ENCODE measurements at places on chromosomes 1 and 21.
A peak's percentile ranks its signal among the peaks of the same experiment; 100 is the strongest.

DNA sequence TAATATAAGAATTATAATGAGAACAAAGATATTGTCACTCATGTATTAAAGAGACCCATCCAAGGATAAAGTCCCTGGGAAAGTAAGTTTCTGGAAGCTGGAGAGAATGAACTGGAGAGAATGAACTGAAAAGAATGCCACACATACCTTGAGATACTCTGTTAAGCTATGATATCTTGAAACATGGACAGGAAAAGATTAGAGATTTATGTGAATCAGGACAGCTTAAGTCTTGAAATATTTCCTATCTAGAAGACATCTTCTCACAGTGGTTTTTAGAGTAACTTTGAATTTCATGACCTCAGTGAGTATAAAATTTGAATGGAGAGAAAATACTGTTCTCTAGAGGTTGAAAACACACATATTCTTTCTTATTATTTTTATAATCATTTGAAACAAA is 201.3 kb upstream of the HMCN1 start:
- DNase-seq, result no peak

GRCh38 chr21:45262616-45263015 is 25.1 kb downstream of the POFUT2 start:
- DNase-seq, result no peak

- DNase-seq, result no peak
Observed at GRCh38 chr1:84775535-84775920, 85.3 kb upstream of the SSX2IP start.

- DNase-seq, result no peak
Observed at GRCh38 chr21:15840406-15840805, 110.6 kb downstream of the USP25 start.

DNA sequence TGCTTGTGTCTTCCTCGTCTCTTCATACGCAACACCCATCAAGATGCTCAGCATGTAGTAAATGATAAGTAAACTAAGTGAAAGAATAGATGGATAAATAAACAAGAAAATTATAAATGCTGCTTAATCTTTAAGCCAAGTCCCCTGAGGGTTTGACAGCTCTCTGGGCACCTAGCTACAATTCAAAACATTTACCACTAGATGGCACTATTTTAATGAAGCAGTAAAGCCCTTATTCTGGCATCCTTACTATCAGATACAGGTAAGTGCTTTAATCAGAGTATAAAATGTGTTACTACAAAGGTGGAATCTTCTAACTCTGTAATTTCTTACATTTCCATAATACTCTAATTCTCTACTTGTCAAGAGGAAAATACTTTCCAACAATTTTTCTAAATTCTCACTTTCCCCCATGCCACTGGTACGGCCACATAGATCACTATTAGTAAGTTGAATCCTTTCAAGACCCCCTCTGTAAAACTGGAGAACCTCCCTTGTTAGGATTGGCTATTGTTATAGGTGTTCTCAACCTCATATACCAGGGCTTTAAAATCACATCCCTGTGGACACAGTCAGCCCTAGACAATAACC is 137.8 kb downstream of the BARHL2 start:
- no peak for DNase-seq

GRCh38 chr1:80825067-80825466 is 975.7 kb upstream of the ADGRL2 start:
- DNase-seq, result no peak

- no peak for DNase-seq
Observed at GRCh38 chr1:245984390-245985155, 522.5 kb downstream of the SMYD3 start.

DNA sequence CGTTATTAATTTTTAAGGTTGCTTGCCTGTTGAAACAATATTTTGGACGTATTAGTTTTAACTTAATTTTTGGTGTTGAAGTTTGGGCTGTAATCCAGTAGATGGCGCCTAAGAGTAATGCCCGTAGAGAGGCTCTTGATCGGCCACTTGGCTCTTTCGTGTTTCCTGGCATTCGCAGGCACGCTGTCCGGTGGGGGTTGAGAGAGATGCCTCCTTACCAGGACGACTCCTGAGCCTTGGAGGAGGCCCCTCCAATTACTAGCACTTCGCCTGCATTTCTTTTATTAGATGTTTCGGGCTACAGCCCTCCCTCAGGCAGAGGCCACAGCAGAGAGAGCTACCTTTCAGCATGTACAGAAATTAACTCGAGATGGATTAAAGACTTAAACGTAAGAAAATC is 12.0 kb downstream of the OR2M4 start:
- DNase-seq, result peak; percentile 62

DNA sequence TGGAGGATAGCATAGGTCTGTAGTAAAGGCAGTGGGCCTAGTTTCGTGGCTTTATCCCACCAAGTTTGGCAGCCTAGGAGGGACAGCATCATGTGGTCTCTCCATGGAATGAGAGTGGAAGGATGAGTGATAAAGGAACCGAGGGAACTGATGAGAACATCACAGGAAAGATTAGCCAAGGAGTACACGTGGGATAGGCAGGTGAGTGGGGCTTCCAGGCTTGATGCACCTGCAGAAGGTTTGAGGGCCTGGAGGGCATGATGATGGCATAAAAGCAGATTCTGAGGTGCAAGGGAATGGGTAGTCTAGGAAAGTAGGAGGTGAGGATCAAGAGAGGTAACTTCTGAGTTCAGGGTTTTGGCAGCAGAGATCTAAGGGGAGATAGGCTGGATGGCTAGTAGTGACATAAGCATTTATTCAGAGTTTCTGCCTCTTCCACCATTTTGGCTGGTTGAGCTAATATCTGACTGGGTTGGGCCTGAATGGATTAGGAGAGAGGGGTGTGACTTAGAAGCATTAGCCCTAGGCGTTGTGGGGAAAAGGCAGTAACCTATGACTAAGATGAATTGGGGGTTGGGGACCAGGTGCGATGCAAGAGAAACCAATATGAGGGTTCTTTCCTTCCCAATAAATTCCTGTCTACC is 9.1 kb downstream of the PTGFRN start:
- no peak for DNase-seq

GRCh38 chr1:206116191-206116872 is 856 bp downstream of the AVPR1B start:
- no peak for DNase-seq

GRCh38 chr1:92784639-92785500 is at the start of gene EVI5:
TSS of gene EVI5 (minus strand) at chr1:92785108. CDS start at chr1:92736546, 48,562 bp downstream.
- DNase-seq, result peak; percentile 85

DNA sequence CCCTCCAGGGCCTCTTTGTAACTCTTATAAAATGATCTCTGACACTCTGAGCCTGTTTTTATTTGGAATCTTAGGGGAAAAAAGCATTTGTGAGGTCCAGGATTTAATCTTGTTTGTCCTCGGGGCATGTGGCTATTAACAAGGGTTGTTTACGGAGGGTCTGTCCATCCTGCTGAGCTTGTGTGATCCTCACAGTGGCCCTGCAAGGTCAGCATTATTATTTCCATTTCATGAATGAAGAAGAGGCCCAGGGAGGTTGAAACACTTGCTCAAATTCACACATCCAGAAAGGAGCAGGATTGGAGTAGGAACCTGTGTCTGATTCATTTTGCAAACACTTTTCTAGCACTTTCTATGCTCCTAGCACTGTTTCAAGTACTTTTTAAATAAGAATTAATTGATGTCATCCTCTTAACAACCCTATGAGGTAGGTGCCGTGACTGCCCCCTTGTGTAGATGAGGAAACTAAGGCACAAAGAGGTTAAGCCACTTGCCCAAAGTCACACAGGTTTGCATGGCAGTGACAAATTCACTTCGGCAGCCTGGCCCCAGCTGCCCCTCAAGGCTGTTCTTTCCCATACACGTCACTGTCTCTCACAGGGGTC is 178.9 kb downstream of the MIS18A start:
- DNase-seq, result no peak

DNA sequence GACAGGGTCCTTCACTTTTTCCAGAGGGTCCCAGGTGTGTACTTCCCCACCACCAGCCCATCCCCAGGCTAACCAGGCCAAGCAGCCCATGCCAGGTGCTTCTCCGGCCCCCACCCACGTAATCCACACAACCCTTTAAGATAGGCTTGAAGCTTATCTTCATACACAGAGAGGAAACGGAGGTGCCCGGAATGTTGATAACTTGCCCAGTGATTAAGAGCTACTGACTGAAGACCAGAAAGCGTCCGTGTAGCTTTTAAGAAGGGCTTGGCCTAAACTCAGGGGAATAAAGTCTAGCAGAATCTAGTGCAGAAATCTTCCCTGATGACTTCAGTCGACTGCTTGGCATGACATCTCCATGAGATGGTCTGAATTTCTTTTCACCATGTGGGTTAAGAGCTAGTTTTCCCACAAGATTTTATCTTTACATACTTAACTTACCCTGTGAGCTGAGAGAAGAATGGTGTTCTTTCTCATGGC is 138.7 kb downstream of the GALNT2 start:
- DNase-seq, result no peak

GRCh38 chr1:184366997-184367396 is 19.8 kb upstream of the C1orf21 start:
- no peak for DNase-seq

GRCh38 chr1:54486907-54487306 is 61.1 kb upstream of the ACOT11 start:
- no peak for DNase-seq

- DNase-seq, result no peak
Observed at GRCh38 chr21:26099610-26100219, 70.9 kb downstream of the APP start.

- peak; percentile 55 for DNase-seq
Observed at GRCh38 chr1:228097333-228098081, 5.6 kb downstream of the C1orf35 start.
